ENCODE measurements at places on chromosomes 1 and 21. TPM values are rescaled to one million over a fixed set of nuclear protein-coding genes. Genes with fewer than 3 reads are reported as not detected.

TTC24 gene
- not detected for total RNA-seq

MAP1LC3C gene
- 0.06 TPM for total RNA-seq

OR2T27 gene
- total RNA-seq = not detected

PM20D1 gene
- 0.64 TPM for total RNA-seq

ATP8B2 gene
- total RNA-seq = 17.1 TPM

DNA sequence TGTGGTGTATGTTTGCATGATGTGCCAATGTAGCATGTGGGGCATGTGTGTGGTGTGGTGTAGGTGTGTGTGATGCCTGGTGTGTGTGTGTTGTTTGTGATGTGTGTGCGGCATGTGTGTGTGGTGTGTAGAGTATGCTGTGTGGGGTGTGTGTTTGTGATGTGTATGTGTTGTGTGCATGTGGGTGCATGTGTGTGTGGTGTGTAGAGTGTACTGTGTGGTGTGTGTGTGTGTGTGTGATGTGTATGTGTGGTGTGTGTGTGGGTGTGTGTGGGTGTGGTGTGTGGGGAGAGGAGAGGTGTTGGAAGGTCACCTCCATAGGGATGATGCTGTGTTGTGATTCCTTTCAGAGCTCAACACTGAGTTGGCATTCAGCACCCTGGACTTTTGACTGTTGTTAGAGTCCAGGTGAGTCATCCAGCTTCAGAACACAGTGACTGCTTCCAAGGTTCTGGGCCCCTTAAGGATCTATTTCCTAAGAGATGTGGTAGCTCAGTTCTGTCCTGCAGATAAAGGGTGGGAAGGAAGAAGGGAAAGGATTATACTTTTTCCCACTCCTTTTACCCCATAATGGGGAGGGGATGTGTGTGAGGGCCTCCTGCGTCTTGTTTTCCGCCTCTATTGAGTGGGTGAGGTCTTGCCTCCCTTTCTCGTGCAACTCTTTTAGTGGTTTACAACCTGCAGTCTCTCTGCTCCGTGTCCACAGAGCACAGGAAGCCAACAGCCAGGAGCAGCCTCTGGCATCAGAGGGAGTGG lies 47.6 kb downstream of the RHOU start:
- no peak for DNase-seq

GRCh38 chr21:43372663-43373361 lies 54.1 kb downstream of the SIK1 start:
- DNase-seq = no peak

DNA sequence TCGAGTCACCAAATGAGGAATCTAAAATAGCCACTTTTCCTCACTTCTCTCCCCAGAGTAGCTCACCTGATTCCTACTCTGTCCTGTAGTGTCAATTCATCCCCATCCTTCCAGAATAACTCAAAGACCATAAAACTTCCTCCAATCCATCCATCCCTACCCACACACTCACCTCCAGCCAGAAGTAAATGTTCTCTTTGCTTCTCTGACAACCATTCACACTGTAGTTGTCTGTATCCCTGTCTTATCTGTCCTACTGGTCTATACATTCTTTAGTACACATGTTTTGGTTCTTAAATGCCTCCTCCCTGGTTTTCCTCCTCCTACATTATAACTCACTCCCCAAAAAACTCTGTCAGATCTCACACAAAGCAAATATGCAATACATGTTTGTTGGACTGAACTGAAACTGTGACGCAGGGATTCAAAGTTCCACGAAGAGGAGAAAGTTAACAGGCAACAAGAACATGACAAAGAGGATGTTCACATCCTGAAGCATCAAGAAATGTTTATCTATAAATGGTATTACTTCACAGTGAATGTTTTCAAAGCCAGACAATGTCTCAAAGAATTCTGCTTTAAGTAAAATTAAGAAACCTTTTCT lies 11.0 kb downstream of the TP53BP2 start:
- no peak for DNase-seq

- DNase-seq = no peak
Observed at GRCh38 chr1:200354243-200354642, 55.6 kb downstream of the ZNF281 start.

DNA sequence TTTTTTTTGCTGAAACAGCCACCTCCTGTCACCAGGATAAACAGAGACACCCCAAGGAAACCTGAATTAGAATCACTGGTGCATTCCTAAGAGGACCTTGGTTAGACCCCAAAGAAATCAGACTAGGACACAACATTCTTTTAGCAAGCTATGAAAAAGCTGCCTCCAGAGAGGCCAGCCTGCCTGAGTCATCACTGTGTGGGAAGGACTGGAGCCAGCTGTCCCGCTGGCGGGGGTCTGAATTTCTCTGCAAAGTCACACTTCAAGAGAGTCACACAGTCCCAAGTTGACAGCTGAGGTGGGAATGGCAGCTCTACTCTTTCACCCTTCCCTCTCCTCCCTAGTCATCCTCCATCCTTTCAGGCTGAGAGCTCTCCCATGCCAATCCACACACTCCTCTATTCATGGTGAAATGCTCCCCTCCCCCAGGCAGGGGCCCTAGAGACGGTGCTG lies 405.0 kb upstream of the POU3F1 start:
- DNase-seq = peak; percentile 11

DNA sequence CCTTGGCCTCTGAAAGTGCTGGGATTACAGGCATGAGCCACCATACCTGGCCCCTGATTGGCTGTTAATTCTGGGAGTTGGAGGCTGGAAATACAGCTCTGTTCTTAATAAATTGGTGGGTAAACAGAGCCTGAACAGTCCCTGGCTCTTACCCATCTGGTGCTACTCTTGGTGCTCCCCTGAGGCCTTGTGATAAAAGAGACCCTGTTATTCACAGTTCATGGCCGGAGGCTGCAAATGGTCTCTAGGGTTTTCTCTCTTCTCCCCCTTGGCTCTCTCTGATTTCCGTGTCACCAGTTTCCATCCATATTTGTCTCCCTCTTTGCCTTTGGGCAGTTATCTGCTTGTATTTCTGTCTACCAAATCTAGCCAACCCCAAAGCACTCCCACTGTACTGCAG lies 17.2 kb downstream of the NFASC start:
- DNase-seq = no peak

- no peak for DNase-seq
Observed at GRCh38 chr1:162724583-162725120, 65.8 kb upstream of the HSD17B7 start.

GRCh38 chr1:169601096-169601881 lies 15.0 kb upstream of the F5 start:
- no peak for DNase-seq

- no peak for DNase-seq
Observed at GRCh38 chr21:35509001-35509704, 460.1 kb upstream of the RUNX1 start.

GRCh38 chr1:231252336-231252735 lies 11.3 kb downstream of the GNPAT start:
- DNase-seq = no peak

DNA sequence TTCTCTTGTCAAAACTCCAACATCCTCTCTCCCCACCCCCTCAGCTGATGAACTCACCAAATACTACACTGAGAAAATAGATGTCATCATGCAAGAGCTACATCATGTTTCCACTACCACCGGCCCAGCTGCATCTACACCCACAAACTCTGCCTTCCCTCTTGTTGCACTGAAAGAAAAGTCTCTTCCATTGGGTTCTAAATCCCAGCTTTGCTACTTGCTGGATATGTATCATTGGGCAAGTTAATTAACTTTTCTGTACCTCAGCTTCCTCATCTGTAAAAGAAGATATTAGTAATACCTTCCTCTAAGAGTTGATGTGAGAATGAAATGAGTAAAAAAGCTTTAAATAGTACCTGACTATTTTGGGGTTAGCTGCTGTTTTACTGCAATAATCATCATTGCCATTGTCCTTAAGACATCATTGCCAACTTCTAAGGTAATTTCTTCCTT lies 108.6 kb downstream of the OLFML2B start:
- no peak for DNase-seq

DNA sequence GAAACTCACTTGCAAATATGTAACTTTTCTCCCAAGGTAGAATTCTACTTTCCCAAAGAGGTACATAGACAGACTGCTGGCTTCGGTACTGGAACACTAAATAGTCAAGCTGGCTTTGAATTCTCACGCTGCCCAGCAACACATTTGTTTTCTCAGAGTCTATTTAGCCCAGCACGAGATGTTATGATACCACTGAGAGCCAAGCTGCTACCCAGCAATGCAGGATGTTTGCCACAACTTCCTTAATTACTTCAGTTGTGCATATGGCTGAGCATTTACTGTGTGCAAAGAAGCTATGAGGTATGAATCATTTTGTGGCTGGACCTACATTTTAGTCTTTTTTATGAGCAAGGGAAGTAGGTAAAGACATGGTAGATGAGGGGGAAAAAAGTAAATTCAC lies 793.2 kb downstream of the PLA2G4A start:
- DNase-seq = no peak

GRCh38 chr1:224528900-224529299 lies 87.2 kb upstream of the CNIH3 start:
- DNase-seq = no peak

DNA sequence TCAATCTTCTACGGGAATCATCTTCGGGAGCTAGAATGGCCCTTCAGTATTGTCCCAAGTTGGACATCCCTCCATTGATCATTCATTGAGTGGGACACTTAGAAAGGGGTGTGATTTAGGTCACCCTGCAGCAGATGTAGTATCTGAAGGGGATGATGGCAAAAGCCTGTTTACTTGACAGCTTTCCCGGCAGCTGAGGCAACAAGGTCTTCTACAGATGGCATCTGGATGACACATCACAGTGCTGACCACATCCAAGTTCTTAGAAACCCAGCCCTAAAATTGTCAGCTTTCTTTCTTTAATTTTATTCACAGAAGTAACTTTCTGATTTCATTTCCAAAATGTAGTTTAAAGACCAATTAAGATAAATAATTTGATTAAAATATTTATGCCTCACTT lies 150.3 kb downstream of the AMY1C start:
- DNase-seq = no peak

DNA sequence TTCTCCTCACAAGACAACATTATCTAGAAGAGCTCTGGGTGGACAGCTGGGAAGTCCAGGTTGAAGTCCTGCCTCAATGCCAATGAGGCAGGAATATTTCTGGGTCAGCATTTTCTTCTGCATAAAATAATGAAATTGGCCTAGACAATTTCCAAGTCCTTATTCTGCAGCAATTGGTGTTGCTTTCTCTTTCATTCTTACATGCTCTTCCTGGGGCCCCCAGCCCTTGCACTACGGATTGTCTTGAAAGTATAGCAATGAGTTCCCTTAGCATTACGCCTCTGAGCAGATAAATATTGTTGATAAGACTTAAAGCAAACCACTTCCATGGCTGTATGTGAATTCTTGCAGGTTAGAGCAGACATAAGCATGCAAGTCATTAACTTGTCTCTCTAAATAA lies 188.5 kb downstream of the TGFBR3 start:
- no peak for DNase-seq

TAL1 gene
- 3.5 TPM for total RNA-seq

NT5C1A gene
- 7.8 TPM for total RNA-seq

GRCh38 chr1:173347282-173347818 lies 129.8 kb upstream of the PRDX6 start:
- no peak for DNase-seq

- DNase-seq = no peak
Observed at GRCh38 chr1:26364956-26365355, 7.6 kb downstream of the ZNF683 start.

- DNase-seq = no peak
Observed at GRCh38 chr1:200923601-200924000, 28.9 kb downstream of the INAVA start.

- no peak for DNase-seq
Observed at GRCh38 chr1:228401782-228402640, 4.6 kb downstream of the TRIM11 start.

ZMYND12 gene
- total RNA-seq = 4.7 TPM

GRCh38 chr1:20483833-20484518 lies 2.0 kb downstream of the CAMK2N1 start:
- no peak for DNase-seq

- DNase-seq = no peak
Observed at GRCh38 chr1:53738205-53739108, 507 bp downstream of the GLIS1 start.

DNA sequence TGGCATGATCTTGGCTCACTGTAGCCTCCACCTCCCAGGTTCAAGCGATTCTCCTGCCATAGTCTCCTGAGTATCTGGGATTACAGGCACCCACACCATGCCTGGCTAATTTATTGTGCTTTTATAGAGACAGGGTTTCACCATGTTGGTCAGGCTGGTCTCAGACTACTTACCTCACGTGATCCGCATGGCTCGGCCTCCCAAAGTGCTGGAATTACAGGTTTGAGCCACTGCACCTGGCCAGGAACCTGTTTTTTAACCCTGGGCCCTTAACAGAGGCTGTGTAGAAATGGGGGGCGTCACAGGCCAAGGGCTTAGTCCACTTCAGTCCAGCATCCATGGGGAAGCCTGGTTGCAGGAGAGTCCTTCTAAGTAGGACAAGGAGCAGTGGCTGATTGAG lies 9.3 kb downstream of the FBLIM1 start:
- no peak for DNase-seq

DNA sequence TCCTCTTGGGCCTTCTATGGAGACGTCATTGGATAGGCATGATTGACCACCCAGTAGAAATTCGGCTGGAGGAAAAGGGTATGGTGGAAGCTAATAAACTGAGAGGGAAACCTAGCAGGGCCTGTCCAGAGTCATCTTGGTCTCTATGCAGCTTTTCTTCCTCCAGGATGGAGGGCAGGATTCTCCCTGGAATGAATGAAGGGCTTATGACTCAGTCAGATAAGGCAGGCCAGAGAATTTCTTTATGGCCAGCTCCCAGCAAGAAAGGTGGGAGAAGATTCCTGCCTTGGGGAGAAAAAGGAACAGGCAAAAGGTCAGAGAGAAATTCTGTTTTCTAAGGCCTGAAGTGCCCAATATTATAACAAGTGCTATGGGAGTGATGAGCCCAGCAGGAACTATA lies 17.1 kb downstream of the FBLIM1 start:
- DNase-seq = no peak

- no peak for DNase-seq
Observed at GRCh38 chr1:182809414-182809957, 19.9 kb downstream of the NPL start.

DNA sequence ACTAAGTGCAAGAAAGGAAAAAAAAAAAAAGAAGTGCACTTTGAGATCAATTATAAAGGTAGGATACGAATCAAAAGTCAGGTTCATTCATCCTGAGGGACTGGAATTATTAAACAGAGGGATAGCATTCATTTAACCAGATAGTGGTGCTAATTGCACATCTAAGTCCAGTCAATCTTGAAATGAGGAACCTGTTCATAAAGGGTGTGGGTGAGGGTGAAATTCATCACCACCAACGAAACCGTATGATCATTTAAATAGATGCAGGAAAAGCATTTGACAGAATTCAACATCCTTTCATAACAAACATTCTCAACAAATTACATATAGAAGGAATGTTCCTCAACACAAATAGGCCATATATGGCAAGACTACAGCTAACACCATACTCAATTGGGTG lies 5.6 kb downstream of the CTSS start:
- no peak for DNase-seq

DNA sequence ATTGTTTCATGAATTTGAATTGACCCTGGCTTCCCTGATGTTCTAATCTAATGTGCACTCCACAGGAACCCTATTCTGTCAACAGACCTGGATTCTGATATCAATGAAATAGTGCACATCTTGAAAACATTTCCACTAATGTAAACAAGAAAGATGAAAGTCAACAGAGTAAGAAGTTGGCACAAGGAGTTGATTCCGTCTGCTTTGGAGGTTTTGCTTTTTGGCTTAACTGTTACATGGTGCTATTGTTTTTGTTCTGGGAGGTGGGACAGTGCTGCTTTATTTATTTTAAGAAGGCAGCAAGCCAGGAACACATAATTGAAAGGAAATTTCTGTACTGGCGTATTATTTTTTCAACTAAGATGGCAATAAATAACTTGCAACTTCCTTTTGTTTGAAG lies 73.3 kb downstream of the LEPR start:
- DNase-seq = no peak

NEXN gene
- 18.1 TPM for total RNA-seq

GRCh38 chr1:30373471-30374399 lies 349.6 kb downstream of the MATN1 start:
- DNase-seq = peak; percentile 6

All from adrenal gland (tissue), 19 donors.